ENCODE measurements at places on chromosomes 3 and 15. TPM values are rescaled to one million over a fixed set of nuclear protein-coding genes. Genes with fewer than 3 reads are reported as not detected.
A peak's percentile ranks its signal among the peaks of the same experiment; 100 is the strongest.

Gene BFSP2
- polyA plus RNA-seq = not detected

Gene MESP1
- polyA plus RNA-seq = not detected

GRCh38 chr3:194025951-194026350, 110.0 kb upstream of the HES1 start:
- DNase-seq = no peak

DNA sequence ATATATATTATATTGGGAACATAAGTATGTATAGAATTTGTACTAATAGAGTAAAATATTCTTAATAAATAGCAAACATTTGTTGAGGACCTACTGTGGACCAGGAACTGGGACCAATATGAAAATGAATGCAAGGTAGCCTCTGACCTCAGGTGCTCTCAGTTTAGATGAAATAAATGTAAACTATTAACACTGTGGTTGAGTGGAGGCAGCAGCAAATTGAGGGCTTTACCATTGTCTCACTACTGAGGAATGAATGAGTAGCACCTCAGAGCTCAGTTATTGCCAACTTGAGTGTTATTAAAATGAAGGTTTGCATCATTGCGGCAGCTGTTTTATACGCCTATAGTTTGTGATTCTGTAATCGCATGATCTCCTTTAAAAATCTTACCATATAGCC, 90.9 kb upstream of the CGNL1 start:
- no peak for DNase-seq

Gene PLD1
- 3.3 TPM for polyA plus RNA-seq

DNA sequence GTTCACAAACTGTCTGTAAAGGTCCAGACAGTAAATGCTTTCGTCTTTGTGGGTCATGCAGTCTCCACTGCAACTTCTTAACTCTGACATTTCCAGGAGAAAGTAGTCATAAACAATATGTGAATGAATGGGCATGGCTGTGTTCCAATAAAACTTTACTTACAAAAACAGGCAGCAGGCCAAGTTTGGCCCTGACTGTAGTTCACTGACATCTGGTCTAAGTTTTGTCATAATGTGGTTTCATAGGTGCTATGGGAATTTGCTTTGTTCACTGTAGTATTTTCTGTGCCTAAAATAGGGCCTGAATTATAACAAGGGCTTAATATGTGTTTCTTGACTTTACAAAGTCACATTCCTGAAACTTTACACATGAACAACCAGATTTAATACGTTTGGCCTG, 186.0 kb upstream of the KBTBD8 start:
- peak; percentile 70 for DNase-seq

DNA sequence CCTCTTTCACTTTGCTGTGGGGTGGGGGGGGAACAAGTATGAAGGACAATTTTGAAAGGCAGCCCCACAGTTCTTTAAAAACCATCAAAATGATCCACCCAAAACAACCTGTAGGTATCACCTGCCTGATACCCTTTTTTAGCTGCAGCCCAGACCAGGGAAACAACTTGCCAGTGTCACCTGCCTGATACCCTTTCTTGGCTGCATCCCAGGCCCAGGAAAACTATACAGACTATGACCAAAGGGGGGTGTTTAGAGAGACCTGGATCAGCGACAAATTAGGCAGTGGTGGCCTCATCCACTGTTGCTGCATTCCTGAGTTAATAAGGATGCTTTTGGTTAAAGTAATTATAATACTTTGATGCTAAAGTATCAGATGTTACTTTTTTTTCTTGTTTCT, 122.0 kb downstream of the VPS13C start:
- no peak for DNase-seq

DNA sequence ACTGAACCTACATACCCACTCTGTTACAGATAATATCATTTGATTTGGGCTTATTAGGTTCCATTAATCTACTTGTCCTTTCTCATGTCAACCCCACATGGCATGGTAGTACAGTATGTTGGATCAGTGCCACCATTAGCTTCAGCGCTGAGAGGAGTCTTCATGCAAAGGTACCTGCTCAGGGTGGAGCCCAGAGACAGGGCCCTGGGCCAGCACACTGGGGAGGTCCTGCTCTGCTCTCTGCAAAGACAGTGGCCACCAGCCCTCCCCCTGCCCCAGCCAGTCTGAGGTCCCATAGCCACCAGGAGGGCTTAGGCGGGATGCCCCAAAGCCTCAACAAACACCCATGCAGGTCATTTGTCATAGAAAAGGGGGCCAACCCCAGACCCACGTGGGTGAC, 71.0 kb downstream of the ATP10A start:
- DNase-seq = no peak

All from fibroblast of lung (primary cell).